Hippocampal formation (tissue), 2 donors: ENCODE measurements at places on chromosomes 6 and 20.

GRCh38 chr20:50165684-50166554 lies 12.4 kb upstream of the PEDS1 start:
- peak; percentile 67 for DNase-seq

DNA sequence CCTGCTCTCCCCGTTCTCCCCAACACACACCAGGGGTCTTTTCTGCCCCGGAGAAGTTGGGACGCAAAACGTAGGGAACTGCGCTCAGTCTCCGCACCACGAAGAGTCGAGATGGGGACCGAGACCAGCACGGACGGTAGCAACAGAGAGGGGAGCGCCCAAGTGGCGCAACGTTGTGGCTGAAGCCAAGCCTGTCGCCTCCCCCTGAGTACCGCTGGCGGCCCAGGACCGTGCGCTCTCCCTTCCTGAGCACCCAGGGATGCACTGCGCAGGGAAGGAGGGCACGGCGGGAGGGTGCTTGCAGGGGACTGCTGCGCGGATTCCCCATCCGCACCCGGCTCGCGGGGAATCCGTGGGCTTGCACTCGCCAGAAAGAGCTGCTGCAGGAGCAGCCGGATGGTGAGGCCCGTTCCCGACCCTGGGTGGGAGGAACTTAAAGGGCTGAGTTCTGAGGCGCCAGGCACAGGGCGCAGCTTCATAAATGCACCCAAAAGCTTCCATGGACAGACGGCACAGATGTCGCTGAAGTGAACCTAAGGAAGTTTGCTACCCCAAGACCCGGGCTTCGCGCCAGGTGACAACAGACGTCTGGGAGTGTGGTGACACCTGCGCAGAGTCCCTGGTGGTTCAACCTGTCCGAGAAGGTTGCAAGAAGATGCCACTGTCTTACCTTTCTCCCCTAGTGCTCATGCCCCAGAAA lies 178.7 kb downstream of the TBXT start:
- DNase-seq, result no peak

- DNase-seq, result no peak
Observed at GRCh38 chr6:13943943-13944342, 19.2 kb downstream of the RNF182 start.

GRCh38 chr6:19691465-19692167 lies 145.6 kb upstream of the ID4 start:
- DNase-seq, result peak; percentile 41

- no peak for DNase-seq
Observed at GRCh38 chr6:78781001-78781400, 86.3 kb upstream of the IRAK1BP1 start.

DNA sequence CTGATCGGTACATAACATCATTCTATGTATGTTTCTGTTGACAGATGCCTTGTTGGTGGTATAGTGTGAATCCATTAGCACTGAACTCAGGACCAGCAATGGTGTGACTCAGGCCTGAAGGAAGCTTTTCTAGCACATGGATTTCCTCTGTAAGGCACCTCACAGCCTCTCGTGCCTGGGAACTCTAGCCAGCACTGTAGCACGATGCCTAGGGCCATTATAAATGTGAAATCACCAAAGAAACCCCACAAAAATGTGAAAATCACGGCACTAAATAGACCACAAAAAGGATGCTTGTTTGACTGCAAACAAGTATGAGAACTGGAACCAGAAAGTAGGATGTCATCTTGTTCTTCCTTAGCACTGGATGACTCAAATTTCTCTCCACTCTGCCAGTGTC lies 63.7 kb upstream of the NKX2-2 start:
- DNase-seq, result no peak

- no peak for DNase-seq
Observed at GRCh38 chr6:108031968-108032367, 42.6 kb downstream of the OSTM1 start.

GRCh38 chr20:63235399-63235983 lies at the start of gene BIRC7:
Gene BIRC7 (plus strand): TSS chr20:63235905. CDS start chr20:63236097, 192 bp downstream.
- no peak for DNase-seq

DNA sequence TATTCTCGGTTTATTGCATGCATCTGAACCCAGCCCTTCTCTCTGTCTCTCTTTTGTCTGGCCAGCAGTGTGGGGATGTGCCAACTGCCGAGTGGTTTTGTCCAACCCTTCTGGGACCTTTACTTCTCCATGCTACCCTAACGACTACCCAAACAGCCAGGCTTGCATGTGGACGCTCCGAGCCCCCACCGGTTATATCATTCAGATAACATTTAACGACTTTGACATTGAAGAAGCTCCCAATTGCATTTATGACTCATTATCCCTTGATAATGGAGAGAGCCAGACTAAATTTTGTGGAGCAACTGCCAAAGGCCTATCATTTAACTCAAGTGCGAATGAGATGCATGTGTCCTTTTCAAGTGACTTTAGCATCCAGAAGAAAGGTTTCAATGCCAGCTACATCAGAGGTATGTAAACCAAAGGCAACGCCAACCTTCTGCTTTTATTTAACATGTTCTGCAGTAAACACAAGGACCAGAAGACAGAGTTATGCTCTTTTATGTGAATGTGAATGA lies 65.8 kb downstream of the ADGRG6 start:
- no peak for DNase-seq

GRCh38 chr20:51562027-51562331 lies 19.5 kb upstream of the NFATC2 start:
- no peak for DNase-seq

GRCh38 chr20:54133434-54134427 lies 40.1 kb downstream of the CYP24A1 start:
- no peak for DNase-seq

GRCh38 chr6:167153521-167153959 lies 4.2 kb downstream of the GPR31 start:
- DNase-seq, result no peak

DNA sequence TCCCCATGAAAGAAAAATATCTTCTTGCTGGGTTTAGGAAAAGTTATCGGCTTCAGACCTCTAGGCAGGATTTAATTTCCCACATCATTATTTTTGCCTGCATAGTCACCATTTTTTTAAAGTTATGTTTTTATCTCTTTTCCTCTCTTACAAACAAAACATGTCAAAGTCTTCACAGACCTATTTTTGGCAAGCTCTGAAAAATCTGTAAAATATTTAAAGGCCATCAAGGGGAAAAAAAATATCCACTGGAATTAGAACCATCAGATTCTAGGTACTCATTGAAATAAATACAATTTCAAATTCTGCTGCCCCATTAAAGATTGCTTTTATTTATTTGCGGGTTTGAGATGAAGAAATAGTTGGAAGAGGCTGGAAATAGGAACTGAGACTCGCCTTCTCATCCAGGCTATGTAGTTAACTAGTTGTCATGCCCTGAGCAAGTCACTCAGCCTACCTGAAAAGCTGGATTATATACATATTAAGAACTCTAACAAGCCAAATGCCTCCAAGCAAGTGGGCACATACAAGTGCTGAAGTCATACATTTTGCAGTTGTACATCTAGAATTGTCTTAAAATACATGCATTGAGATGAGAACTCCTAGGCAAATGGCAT lies 101.7 kb upstream of the SASH1 start:
- DNase-seq, result no peak

DNA sequence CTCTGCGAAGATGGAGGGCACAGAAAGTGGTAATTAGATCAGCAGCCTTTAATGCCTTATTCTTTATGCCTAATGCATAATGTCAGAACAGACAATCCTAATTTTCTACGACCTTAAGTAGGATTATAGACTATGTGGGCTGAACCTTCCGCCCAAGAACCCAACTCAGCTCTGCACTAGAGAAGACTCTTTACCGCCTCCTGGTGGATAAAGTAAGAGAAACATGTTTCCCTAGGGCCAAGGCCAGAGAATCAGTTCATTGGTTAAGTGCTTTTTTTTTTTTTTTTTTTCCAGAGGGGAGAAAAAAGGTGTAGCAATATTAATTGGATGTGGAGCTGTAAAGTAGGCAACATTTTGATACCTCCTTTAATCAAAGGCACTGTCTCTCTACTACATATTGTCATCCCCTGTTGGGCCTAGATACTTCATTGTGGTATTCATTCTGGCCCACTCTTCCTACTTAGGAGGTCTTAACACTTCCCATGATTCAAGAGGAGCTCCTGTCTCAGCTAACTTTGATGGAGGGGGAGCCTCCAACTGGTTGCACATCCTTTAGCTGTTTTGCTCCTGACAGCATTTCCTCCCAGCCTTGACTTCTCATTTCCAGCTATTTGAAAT lies 124.9 kb upstream of the NRN1 start:
- no peak for DNase-seq

- no peak for DNase-seq
Observed at GRCh38 chr20:32135983-32136515, 26.5 kb downstream of the TM9SF4 start.

GRCh38 chr20:61253264-61253639 lies 1.2 kb downstream of the CDH4 start:
- no peak for DNase-seq

DNA sequence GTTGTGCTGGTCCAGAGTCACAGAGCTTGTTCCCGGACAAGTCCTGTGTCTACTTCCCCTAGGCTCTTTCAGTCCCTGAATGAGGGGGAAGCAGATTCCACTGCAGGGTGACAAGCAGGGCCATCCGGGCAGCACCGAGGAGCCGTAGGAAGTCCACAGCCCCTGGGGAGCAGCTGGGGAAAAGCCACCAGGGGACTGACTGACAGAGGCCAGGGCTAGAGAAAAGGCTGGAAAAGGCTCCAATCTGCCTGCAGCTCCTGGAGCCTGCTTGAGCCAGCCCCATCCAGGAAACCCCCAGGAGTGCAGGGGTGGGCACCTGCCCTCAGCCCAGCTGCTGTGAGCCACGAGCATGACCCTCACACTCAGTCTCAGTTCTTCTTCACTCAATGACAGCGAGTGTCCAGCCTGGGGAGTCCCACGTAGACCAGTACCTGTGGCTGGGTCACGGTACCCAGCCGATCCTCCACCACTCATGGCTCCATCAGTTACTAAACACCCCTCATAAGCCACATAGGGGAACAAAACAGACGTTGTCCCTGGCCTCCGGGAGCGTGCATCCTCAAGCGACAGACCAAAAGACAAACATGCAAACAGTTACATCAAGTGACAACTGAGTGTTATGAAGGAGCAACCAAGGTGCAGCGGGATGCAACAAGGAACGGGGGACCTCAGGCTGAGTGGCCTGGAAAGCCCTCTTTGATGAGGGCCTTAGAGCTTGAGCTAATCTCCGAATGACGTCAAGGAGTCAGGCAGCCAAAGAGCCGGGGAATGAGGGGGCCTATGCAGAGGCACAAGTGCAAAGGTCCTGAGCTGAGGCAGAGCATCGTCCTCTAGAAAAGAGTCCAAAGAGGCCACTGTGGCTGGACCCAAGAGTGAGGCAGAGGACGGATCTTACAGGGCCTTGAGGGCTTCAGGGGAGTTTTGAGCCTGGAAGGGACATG lies 24.8 kb upstream of the VSTM2L start:
- no peak for DNase-seq

- DNase-seq, result no peak
Observed at GRCh38 chr6:1057490-1058135, 254.3 kb upstream of the FOXQ1 start.

- no peak for DNase-seq
Observed at GRCh38 chr20:38809942-38810341, 4.4 kb downstream of the PPP1R16B start.

GRCh38 chr6:106666282-106667021 lies 37.1 kb downstream of the QRSL1 start:
- DNase-seq, result no peak

- DNase-seq, result no peak
Observed at GRCh38 chr6:42433409-42433808, 18.3 kb downstream of the TRERF1 start.
